ENCODE measurements at places on chromosomes 3 and 15.

GRCh38 chr3:190505381-190506003 lies 8.4 kb upstream of the IL1RAP start:
- no peak for DNase-seq

- no peak for DNase-seq
These were observed 30.8 kb downstream of the GALNT15 start for GRCh38 chr3:16205156-16205870.

DNA sequence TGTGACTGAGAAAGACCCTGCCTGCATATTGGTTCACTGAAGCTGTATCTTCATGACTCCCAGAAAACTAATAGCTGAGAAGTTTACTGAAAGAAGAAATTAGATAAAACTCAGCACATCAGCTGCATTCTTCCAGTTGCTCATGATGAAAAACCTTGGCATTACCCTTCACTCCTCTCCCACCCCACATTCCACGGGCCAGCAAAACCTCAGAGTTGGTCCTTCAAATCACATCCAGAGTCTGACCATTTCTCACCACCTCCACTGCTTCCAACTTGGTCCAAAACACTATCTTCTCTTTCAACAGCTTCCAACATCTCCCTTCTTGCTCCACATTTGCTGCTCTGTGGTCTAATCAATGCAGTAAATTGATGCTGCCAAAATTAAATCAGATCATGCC lies 97.1 kb downstream of the CD47 start:
- no peak for DNase-seq

GRCh38 chr15:57319226-57319918 lies 56.9 kb upstream of the CGNL1 start:
- DNase-seq, result no peak

DNA sequence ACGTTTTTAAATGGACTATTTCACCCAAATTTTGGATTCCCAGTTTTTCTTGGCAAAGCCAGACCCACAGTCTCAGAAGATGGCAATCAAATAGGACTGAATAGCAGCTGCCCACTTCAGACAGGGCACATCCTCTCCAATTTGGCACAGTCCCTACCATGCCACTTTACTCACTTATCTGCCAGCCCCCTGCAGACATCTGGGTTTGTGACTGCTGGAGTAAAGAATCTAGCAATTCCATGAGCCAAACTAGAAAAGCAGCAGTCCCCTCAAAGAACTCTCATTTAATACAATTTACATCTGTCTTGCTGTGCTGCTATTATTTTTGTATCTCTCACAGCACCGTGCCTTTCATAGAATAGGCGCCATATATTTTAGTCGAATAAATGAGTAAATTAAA lies 16.0 kb upstream of the LRRN1 start:
- no peak for DNase-seq

DNA sequence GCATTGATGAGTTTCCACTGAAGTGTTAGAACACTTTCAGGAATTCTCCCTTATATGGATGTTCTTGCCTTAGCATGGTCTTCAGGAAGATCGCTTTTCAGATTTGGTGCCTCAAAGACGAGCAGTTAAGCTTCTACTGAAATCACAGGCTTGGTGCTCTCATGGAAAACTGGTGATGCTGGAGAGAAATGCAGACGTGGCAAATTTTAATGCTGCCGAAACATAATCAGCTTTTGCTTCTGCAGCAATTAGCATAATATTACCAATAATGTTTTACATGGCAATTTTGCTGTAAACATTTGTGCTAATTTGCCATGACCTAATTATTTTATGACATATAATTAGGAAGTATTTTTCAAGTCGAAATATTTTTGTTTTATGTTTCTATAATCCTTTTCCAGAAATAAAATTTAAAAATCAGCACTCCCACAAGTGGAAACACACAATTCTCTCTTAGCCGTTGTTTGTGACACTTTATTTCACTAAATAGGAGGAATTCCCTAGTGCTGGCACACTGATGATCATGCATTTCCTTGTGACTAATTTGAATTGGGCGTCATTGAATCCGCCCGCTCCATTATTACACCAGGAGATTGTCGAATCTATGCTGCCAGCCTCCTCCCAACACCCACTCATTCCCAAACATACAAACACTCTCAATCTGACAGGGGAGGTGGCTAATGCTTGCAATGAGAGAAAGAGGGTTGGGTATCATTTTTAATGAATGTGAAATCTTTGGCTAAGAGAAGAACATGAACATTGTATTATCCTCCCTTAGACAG lies 506.8 kb upstream of the PPP2R3A start:
- no peak for DNase-seq

GRCh38 chr15:48250640-48251076 lies 44.6 kb downstream of the SLC12A1 start:
- DNase-seq, result no peak

DNA sequence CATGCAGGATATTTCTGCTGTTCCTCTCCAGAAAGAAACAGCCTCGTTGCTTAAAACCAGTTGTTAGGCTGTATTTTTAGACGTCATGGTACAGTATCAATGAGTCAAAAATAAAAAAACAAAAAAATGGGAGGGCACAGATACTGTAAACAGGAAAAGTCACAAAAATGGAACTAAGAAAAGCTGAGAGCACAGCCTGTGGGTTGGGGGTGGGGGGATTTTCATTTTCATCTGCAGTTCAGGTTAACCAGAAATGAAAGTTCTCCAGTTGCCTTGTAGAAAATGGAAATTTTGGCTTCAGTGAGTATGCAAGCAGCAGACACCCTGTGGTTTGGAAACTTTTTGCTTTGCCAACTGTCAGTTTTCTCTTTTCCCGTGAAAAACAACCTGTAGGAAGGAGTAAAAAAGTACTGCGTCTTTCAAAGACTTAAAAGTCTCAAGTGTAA lies 59.0 kb downstream of the FRMD4B start:
- DNase-seq, result no peak

GRCh38 chr15:35379972-35380371 lies 166.0 kb downstream of the DPH6 start:
- DNase-seq, result no peak

- DNase-seq, result no peak
These were observed 109.1 kb upstream of the ATP10A start for GRCh38 chr15:25972141-25972675.

GRCh38 chr3:190807719-190808375 lies 54.6 kb downstream of the GMNC start:
- peak; percentile 76 for DNase-seq

DNA sequence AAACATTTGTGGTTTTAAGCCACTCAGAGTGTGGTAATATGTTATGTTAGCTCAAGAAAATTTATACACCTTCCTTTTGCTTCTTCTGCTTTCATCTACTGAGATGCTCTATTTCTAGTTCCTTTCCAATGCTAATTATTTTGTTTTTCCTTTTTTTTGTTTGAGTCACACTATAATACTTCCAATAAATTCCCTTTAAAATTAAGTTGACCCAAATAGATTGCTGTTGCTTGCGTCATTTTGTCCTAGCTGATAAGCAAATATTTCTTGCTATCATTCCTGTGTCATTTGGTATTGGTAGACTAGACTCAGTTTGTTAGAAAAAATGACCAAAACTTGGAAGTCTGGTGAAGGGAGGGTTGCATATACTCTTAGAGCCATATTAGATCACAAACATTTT lies 437.0 kb upstream of the CNTN6 start:
- DNase-seq, result no peak

DNA sequence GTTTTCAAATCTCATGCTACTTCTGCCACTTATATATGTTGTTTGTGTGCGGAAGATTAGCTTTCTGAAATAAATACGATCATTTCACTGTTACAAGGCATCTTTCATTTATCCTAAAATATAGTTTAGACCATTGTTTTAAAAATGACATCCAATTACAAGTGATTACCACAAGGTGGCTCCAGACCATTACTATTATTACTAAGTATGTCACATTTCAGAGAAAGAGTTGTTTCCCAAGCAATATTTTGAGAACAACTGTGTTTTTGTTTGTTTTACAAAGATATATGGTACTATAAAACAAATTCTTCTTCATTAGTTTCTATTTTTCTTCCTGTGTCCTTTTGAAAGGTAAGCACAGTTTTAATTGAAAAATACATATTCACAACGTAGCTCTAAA lies 136.0 kb upstream of the RAP2B start:
- no peak for DNase-seq

GRCh38 chr15:60788692-60789103 lies 309.8 kb upstream of the ICE2 start:
- DNase-seq, result no peak

- DNase-seq, result no peak
These were observed 173.6 kb downstream of the PLD1 start for GRCh38 chr3:171636666-171637065.

DNA sequence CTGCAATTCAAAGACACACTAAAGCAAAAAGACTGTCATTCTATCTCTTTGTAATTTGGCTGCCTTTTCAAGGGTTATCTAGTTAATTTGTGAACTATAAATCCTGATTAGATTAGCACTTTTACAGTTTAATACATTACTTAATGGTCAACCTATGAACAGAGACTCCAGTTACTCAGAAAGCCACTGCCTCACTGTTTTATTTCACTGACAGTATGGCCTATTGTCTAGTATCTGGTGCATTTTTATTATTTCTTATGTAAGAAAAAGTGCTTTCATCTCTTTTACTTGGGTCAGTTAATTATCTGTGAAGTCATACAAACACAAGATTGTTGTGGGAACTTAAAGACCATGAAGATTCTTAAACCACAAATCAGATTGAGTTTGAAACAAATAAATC lies 133.8 kb downstream of the ZBBX start:
- no peak for DNase-seq

GRCh38 chr3:33170531-33170930 lies 48.1 kb downstream of the SUSD5 start:
- no peak for DNase-seq

GRCh38 chr3:182596676-182597410 lies 196.5 kb upstream of the ATP11B start:
- no peak for DNase-seq

- no peak for DNase-seq
These were observed 171.7 kb upstream of the ATP11B start for GRCh38 chr3:182621435-182622240.

DNA sequence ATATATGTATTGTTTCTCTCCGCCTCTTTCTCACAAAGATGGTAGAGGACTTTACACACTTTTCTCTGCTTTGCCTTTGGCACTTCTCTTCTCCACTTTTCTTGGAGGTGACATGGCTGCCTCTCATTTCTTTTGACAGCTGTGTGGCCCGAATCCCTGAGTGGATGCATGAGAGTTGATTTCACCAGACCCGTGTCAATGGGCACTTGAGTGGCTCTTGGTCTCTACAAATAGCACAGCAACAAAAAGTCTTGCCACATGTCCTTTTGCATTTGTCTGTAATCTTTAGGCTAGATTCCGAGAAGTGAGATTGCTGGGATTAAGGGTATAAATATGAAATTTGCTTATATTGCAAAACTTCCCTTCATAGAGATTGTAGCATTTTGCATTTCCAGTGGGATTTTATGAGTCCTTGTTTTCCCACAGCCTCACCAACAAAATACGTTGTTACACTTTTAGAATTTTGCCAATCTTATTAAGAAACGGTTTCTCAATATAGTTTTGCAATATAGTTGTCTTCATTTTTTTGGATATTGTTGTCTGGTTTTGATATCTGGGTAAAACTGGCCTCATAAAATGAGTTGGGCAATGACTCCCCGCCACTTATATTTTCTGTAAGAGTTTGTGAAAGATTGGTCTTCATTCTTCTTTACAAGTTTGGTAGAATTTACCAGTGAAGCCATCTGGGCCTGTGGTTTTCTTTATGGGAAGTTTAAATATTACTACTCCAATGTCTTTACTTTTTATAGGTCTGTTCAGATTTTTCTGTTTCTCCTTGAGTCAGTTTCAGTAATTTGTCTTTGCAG lies 5.2 kb upstream of the TRPM1 start:
- DNase-seq, result no peak

DNA sequence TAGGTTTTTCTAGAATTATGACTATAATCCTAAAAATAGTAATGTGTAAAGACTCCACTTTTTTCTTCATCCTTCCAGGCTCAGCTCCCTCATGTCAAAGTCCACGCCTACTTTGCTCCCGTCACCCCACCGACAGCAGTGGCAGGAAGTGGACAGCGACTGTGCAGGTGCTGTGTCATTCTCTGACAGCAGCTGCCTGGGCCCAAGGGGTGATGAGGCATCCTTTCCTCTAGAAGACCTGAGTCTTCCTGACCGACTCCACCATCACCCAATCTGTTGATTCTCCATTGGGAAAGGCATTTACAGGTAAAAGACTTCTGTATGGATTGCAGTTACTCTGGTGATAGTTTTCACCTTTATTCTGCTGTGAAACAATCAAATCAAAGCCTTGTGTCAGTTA lies 54.8 kb downstream of the UBP1 start:
- no peak for DNase-seq

DNA sequence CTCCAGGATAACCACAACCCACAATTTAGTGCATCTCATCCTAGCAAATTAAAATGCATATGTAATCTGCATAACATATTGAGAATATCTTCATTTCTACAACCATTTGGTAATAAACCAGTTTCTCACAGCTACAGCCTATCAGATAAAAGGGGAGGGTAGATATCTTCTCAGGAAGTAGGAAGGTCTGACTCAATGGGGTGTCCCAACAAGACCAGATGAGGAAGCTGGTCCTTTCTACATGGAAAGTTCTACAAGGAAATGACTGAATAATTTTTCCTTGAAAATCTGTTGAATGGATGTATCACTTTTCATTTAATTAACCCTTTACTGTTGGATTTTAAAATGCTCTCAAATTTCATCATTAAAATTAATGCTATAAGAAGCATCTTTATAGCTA lies 17.4 kb upstream of the TMPRSS7 start:
- no peak for DNase-seq

- DNase-seq, result no peak
These were observed 121.7 kb upstream of the DLG1 start for GRCh38 chr3:197420115-197420514.

DNA sequence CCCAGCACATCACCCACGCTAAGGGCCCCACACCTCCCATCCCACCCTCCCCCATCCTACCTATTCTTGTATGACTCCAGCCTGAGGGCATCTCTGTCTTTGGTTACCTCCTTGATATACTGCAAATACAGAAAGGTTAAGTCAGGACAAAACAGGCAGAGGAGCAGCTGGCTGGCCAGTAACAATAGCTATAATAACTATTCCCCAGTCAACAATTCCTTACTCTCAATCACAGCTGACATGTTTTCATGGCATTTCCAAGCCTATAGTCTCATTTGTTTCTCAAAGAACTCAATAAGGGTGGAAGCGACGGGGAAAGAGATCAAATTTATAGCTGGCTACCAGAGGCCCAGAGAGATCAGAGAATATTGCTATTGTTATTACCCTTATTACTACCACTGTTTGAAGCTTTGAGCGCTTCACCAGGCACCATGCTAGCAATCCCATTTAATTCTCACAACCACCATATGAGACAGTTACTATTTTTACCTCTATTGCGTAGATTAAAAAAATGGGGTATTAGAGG lies 93.0 kb upstream of the C2CD4B start:
- DNase-seq, result no peak

Data from upper lobe of right lung (tissue), 1 donor.